BE2C (cell line): ENCODE measurements at places on chromosomes 4 and X.

GRCh38 chrX:6021316-6022091 lies 207.2 kb downstream of the NLGN4X start:
- peak; percentile 6 for DNase-seq

DNA sequence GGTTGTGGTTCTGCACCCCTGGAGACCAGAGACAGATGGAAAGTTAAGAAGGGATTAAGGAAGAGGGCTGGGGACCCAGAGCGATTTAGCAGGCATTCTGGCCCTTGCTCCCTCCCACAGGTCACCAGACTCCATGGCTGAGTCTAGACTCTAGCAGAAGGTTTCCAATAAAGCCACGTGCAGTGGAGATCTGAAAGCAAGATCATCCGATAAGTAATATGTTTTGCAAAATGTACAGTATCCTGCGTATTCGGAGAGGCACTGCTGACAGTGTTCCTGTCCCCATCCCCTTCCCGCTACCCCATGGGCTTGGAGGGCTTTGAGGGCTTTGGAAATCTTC lies 531 bp upstream of the GPRIN3 start:
- DNase-seq = no peak

DNA sequence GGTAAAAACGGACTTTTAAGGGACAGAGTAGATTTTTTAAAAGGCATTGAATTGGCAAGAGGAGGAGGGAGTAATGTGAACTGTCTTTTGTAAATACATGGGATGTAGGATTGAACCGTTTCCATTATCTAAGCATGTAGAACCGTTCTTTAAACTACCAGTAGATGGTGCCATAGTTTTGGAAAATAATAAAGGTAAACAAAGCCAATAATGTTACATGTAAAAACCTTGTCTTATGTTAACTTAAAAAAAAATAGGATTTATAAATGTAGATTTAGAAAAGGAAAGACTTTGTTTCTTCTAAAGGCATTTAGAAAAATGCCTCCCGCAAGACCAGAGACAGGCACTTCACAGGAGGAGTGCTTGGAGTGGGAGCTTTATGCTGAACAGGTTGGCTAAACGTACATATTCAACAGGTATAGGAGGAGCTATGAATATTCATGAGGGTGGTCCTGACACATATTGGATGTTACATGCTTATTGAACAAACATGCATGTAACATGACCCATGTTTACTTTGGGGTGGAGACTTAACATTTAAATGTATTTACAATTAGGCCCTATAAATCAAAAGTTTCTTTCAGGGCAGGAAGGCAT lies 45.5 kb upstream of the FAM241A start:
- no peak for DNase-seq

- DNase-seq = no peak
Observed at GRCh38 chr4:108559911-108560310, 60.5 kb upstream of the RPL34 start.
